ENCODE measurements at places on chromosomes 2 and 18.

GRCh38 chr2:174835797-174836255, 71.6 kb upstream of the CHRNA1 start:
- DNase-seq = no peak

DNA sequence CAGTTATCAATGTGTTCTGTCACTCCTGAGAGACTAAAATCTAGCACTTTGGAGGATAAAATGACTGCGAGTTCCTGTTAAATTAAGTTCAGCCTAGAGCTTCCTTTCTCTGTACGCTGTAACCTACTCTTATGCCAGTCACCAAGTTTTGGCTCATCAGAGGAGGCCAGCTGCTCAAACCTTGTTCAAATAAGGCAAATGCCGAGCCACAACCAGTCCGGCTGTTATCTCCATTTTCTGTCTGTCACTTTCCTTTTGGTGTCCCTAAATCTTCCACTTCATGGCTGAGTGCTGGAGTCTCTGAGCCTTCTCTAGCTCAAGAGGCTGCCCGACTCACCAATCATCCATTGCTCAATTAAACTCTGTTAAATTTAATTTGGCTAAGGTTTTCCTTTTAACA, 33.5 kb upstream of the PXDN start:
- no peak for DNase-seq

- no peak for DNase-seq
Observed at GRCh38 chr2:8676921-8677645, 4.8 kb upstream of the ID2 start.

DNA sequence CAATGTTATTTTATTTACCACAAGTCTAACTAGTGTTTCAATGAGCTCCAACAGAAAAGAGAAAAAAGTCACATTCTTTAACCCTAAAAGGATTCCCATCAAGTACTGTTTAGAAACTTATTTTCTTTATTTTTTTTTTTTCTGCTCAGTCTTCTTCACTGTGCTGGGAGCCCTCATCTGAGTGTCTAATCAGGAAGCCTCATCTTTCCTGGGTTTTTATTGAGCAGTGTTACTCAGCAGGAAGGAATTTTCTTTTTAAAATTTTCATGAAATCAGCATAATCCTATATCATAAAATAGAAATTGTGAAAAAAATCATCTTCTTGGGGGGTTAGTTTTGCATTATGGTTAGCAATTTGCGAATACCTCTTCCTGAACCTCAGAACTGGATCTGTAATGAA, 453.8 kb downstream of the CDH2 start:
- no peak for DNase-seq

- no peak for DNase-seq
Observed at GRCh38 chr2:220226546-220226945, 599.1 kb downstream of the SLC4A3 start.
